MM.1S (cell line): ENCODE measurements at places on chromosomes 7 and 10.

GRCh38 chr10:75375838-75376237 lies 25.7 kb downstream of the ZNF503 start:
- no peak for DNase-seq

- DNase-seq, result no peak
These were observed 191.5 kb downstream of the MGMT start for GRCh38 chr10:129658376-129659072.

DNA sequence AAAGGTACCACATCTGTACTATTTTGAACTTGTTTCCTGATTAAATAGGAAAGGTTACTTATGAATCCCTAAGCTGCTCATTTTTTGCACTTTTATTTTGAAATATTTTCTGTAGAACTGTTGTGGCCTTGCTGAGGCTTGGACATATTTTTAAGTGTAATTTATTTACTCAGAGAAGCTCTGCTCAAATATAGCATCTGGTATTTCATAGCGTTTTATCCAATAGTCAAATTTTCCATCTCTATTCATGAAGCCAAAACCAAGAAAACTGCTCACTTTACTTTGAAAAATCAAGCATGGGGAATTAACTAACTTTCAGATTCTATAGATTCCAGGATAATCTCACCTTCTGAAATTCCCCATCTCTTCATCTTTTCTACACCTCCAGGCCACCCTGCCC lies 6.6 kb upstream of the FAM3C start:
- DNase-seq, result no peak

DNA sequence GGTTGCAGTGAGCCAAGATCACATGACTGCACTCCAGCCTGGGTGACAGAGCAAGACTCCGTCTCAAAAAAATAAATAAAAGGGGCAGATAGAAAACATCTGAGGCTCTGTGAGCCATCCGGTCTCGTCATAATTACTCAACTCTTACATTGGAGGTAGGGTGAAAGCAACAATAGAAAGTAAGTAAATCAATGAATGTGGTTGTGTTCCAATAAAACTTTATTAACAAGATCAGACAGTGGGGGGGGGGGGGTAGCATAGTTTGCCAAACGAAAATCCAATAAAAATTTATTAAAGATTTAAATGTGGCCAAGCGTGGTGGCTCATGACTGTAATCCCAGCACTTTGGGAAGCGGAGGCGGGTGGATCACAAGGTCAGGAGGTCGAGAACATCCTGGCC lies 2.8 kb upstream of the ZFAND4 start:
- no peak for DNase-seq

DNA sequence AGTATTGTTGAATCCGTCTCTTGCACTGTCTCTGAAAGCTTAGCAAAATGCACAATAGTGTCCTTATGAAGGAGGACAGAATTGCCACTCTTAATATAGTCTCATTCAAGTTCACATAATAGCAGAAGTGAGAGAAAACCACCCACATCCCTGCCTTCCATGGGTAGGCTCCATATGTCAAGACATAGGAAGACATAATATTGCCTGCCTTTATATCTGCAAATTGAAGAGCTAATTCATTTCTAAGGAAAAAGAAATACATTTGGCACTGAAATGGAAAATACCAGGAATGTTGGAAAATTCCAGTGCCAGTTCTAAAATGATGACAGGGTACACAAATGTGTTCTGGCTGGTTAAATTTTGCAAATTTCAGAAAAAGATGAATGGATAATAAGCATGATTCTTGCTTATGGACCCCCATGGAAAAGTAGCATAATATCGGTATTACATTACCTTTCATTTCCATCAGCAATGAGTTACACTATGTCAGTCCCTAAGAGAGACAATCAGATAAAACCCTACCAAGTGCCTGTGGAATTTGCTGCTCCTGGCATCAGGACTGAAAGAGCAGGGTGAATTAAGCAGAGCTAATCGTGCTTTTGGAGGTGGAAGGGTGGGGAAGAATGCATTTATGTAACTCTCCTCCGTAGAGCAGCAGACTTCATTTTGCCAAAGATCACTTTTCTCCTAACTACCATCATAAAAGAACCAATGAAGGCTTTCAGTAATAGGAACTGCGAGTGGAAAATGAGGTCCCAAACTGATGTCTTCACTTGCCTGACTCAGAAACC lies 312.6 kb downstream of the FGFR2 start:
- no peak for DNase-seq

DNA sequence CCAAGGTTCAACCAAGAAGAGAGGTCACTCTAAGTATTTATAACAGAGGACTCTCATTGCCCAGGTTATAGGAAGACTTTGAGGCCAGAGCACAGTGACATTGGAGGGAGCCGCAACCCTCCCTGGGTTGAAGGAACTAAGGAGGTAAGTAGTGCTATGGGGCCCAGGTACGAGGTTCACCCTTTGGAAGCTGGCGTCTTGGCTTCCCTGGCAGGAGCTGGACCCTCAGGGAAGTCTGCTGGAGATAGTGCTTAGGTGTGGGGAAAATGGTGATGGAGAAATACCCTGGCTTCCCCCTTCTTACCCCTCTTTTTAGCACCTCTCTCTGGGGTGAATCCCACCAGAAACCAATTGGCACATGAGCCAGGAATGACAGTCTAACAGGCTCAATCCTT lies 317.9 kb upstream of the ZNF32 start:
- DNase-seq, result no peak

DNA sequence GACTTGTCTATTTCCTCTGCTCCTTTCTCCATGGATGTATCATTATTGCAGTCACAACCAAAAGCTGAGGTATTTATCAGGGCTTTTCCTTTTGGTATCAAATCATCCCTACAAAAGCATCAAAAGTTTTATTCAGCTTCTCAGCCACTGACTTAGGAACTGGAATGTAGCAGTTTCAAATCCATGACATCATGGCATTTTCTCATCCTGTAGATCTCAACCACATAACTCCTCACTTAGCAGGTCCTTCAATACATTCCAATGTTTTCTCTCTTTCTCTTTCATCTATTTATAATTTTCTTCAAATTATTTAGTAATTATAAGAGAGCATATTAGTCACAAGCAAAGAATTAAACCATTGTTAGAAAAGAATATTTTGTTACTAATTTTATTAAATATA lies 537.4 kb upstream of the SORCS1 start:
- DNase-seq, result no peak

DNA sequence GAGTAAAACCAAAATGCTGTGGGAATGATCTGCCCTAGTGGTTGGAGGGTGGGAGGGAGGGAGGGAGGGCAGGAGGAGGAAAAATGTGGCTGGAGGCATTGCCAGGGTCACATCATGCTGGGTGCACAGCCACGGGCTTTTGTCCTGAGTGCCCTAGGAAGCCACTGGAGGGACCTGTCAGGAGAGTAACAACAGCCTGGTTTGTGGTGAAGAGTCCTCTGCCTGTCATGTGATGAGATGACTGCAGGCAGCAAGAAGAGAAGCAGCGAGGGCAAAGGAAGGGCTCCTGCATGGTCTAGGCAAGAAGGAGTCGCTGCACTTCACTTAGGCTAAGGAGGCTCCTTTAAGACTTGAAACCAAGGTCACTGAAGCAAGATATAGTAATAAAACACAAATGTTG lies 65.6 kb downstream of the PKD1L1 start:
- no peak for DNase-seq

DNA sequence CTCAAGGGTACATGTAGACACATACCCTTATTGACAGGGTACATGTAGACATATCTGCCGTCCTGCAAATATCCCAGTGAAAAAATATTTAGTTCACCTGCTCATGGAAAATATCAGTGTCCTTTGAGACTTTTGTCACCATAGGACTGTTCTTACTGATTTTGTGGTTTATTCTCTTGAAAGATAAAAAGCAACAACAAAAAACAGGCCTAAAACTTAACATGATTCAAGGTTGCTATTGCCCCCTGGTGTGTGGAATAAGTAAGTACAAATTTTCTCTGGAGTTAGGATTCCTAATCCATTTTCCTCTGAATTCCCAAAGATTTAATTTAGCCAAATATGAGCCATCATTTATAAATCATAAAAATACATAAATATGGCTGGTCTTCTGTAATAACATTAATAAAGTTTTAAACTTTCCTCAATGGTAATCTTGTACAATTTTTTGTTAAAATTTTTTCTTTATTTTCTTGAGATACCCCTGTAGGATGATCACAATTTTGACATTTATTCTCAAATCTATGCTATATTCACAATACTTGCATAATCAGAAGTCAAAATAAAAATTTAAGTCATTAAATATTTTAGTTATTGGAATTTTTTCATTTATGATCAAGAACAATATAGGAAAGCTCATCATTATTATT lies 741.4 kb upstream of the POT1 start:
- DNase-seq, result peak; percentile 26

- no peak for DNase-seq
These were observed 53.3 kb downstream of the FHIP2A start for GRCh38 chr10:114874827-114875411.

DNA sequence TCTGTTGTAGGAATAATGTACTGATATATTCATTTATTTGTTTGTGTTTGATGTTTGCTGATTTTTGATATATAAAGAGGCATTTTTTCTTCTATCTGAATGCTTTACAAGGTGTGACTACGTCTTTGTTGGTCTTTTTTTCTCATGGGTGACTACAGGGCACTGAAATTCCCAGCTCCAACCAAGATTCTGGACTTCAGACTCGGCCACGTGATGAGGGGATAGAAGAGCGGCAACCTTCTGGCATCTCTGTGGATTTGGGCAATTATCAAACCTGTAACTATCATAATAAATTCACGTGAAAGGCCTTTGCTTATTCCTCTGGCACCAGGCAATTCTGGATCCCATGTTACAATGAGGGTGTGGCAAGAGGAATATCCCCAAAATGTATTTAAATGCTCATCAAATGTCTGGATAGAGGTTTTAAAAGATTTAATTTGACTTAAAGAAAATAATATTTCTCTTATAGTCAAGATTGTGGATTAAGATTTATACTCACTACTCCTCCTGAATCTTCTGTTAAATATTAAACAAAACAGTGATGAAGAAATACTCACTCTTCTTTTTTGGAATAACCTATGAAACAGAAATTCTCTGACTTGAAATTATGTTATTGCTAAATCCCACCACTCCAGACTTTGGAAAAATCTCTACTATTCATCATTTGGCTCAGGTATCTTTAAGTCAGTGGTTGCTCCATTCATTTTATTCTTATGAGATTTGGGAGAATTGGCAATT lies 276.3 kb downstream of the GPR37 start:
- DNase-seq, result no peak

DNA sequence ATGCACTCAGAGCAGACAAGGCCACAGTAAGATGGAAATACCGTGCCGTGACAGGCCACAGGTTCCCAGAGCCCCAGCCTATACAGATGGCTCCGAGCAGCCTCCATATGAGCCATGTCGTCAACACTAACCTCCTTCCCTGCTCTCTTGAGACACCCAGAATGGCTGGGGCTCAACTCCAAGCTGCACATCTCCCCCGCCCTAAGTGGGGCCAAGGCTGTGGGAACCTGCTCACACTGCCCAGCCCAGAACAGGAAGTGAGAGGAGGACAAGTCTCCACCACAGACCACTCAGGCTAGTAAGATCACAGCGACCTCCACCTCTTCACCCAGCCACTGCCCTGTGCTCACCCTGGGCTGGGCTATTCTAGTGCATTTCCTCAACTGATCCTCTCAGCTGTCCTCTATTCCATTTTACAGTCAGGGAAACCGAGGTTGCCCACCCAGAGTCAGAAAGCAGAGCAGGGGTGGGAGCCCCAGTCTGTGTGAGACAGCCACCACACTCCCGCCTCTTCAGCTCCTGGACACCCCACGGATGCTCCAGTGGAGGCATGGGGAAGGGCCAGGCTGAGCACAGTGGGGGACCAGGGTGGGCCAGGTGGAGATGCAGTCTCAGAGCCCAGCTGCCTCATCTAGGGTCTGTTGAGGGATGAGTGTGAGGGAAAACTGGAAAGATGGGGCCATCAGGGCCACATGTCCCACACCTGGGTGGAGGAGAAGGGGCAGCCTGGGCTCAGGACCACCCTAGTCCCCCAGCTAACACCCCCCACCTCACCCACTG lies 11.6 kb downstream of the GRID1 start:
- no peak for DNase-seq

- no peak for DNase-seq
These were observed 19.0 kb upstream of the PRTFDC1 start for GRCh38 chr10:24971374-24971773.

- no peak for DNase-seq
These were observed 634 bp upstream of the HOXA7 start for GRCh38 chr7:27156916-27157701.

DNA sequence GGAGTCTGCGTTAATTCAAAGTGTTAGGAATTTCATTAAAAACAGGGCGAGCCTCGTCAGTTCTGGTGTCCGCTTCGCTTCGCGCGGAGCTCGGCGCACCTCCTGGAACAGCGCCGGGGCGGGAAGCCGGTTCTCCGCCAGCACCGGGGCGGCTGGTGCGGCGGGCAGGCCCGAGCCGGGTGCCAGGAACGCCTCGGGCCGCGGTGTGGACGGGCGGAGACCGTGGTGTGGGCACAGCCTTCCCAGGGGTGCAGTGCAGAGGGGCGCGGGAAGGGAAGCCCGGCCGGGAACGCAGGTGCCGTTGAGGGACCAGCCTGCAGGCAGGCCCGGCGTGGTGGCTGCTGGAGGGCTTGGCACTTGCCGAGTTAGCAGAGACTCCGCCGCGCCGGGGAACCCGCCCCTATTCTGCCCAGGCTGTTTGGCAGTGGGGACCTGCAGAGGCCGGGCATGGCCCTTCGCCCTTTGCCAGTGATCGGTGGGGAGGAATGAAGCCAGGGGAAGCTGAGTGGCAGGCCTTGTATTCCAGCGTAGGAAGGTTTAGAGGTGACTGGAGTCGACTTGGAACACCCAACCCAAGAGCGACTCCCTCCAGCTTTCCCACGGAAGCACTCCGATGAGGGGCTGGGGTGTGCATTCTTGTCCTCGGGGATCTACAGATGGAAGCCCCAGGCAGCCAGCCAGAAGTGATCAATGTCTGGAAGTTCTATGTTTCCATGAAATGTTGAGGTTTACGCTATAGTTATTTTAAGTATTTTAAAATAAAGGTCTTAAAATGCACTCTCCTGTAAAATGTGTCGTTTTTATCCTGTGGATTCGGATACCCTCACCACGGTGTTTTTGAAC lies 945 bp upstream of the RHEB start:
- no peak for DNase-seq

GRCh38 chr7:87635921-87636320 lies 7.7 kb downstream of the RUNDC3B start:
- DNase-seq, result no peak

DNA sequence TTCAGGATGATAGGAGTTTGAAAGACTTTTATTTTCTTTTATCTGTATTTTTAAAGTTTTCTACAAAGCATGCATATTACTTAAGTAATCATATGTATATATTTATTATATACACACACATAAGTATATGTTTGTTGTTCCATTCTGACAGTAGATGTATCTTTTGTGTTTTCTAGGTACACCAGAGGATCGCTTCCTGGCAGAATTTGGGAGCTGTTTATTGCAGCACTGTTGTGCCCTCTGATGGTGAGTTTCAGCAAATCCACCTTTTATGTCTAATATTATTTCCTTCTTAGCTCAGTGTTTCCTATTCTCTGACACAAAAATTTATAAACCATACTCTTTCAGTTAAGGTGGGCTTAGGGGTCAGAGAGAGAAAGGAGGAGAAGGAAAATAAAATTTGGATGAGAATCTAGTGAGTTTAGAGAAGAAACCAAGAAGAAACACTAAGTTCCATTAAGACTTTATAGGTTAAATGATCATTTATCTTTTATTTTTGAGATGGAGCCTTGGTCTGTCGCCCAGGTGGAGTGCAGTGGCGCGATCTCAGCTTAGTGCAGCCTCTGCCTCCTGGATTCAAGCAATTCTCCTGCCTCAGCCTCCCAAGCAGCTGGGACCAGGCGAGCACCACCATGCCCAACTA lies 59.2 kb upstream of the OIT3 start:
- peak; percentile 46 for DNase-seq
